ENCODE measurements at places on chromosomes 3 and 15.
A peak's percentile ranks its signal among the peaks of the same experiment; 100 is the strongest.

GRCh38 chr15:69138963-69139362 is 21.5 kb upstream of the GLCE start:
- no peak for DNase-seq

GRCh38 chr3:85589145-85589544 is 630.4 kb downstream of the CADM2 start:
- peak; percentile 96 for DNase-seq

GRCh38 chr3:150449169-150449721 is 41.1 kb downstream of the TSC22D2 start:
- DNase-seq: peak; percentile 58

DNA sequence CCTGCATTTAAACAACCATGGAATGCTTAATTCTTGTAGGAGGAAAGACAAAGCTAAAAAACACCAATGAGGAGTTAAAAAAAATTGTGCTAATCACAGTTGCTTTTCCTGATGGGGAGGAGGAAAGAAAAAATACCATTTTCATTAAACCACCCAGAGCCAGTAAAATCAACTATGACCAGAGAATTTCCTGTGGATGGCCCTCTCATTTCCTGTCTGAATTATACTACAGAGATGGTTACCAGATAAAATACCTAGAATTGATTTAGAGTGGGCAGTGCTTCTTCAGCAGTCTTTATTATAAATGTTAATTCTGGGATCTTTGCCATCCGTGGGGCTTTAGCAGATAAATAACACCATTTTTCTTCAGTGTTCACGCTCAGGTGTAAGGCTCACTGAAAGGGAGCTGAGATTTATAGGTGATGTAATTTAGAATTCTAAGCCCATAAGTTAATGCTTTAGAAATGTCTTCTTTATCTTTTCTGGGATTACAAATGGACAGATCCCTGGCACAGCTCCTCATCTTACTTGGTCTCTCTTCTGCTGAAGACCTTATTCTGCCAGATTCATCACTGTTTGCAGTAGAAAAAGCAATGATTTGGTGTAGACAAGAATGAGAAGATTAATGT is 37.9 kb downstream of the RETNLB start:
- DNase-seq: no peak

DNA sequence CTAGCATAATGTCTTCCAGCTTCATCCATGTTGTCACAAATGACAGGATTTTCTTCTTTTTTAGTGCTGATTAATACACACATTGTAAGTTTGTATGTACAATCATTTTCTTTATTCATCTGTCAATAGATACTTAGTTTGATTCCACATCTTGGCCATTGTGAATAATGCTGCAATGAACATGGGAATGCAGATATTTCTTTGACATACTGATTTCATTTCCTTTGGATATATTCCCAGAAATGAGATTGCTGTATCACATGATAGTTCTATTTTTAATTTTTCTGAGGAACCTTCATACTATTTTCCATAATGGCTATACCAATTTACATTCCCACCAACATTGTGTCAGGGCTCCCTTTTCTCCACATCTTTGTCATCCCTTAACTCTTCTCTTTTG is 117.9 kb downstream of the MEIS2 start:
- DNase-seq: peak; percentile 36

GRCh38 chr3:98680723-98681122 is 82.4 kb upstream of the ST3GAL6 start:
- DNase-seq: no peak

DNA sequence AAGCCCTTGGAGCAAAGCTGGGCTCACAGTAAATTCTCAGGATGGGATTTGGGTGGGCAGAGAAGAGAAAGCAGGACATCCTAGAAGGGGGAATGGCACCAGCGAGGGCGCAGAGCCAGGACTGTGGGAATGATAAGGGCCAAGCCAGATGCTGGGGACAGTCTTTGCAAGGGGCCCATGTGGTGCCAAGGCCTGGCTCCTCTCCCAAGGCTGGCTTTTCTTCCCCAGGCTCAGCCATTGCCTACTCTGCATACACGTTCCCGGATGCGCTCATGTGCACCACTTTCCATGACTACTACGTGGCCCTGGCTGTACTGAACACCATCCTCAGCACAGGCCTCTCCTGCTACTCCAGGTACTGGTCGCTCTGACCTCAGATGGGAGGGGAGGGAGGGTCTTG is 24.7 kb upstream of the KIF23 start:
- no peak for DNase-seq

DNA sequence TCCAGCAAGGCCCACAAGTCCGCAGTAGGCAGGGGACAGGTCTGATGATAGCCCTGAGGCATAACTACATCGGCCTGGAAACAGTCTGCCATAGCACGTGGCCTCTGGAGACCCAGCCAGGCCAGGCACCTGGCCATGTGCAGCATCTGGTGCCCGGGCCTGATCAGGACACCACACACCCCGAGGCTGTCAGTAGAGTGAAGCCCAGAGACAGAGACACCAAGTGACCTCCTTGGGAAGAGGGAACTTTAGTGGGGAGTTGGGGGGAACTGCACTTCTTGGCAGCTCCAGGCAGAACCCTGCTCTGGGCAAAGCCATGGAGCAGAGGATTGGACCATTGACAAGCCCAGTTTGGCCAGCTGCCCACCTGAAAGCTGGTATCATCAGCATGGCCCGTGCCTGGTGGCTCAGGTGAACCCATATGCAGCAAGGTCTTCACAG is 1.2 kb downstream of the SHISA5 start:
- no peak for DNase-seq

- DNase-seq: no peak
Measured at GRCh38 chr3:176734146-176734545, 463.1 kb downstream of the TBL1XR1 start.

- DNase-seq: no peak
Measured at GRCh38 chr15:92020804-92021203, 167.3 kb downstream of the SLCO3A1 start.

DNA sequence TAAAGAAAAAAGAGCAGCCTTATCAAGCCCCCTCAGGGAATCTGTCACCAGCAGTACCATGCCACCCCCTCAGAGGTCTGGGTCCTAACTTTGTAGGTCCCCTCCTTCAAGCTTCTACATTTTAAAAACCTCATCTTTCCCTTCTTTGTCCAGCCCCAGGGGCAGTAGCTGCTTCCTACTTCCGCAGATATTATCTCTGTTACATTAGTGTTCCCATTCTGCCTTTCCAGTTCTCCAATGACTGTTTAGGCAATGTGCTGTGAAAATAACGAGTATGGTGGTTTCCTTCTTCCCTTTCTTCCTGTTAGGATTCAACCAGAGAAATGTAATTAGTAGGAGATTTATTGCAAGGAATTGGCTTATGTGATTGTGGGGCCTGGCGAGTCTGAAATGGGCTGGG is 126.1 kb upstream of the TNIK start:
- DNase-seq: no peak

DNA sequence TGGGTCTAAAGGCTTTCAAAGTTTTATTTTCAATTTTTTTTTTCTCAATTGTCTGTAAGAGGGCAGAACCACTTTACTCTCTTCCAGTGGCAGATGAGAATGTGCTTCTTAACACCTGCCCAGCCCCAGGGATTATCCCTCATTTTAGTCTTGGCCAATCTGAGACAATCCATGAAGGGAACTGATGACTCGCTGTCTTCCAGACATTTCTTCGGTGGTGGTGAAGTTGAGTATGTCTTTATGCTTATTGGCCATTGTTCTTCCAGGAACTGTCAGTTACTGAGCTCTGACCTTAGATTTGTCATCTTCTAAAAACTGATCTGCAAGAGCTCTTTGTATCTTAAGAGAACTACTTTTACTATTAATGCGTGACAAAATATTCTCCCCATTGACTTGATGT is 139.5 kb downstream of the TJP1 start:
- no peak for DNase-seq

DNA sequence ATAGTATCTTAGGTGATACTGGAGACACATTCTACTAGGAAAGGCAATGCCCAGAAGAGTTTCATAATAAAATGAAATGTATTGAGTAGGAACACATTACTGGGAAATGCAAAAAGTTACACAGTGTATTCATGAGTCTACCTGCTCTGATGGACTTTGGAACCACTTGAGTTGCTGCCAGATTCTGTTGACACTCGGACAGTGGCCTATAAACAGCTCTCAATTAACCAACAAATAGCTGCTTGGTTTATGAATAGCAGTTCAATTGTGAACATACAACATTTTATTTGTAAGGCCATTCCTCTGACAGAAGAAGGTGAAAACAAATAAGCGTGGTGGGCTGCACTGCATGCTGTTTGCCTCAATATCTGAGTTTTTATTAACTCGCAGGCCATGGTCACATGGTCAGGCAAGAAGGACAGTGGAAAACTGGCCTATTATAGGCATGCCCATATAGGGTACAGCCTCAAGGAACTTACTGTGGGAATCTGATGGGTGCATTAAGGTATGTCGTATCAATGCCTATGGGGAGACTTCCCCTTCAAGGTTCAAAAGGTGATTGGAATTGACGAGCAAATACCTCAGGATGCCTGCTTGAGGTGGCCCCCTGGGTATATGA is 66.2 kb downstream of the C3orf80 start:
- DNase-seq: no peak
